ENCODE measurements at places on chromosomes 5 and 9.
A peak's percentile ranks its signal among the peaks of the same experiment; 100 is the strongest.

DNA sequence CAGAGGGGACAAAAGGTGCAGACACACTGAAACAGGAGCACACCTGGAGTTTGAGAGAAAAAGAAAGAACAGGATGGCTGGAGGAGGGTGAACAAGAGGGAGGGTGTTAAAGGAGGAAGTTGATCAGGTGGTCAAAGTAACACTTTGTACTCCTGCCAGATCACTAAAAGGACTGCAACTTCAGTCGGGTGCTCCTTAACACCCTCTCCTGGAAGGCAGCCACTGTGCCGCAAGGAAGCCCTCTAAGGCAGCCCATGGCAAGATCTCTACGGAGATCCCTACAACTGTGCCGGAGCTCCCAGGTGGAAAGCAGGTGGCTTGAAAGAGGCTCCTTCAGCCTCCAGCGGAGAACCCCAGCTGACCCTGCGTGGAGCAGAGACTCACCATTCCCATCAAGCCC, 124.4 kb upstream of the MSX2 start:
- no peak for DNase-seq

GRCh38 chr9:259405-260404, 45.0 kb downstream of the DOCK8 start:
- no peak for DNase-seq

DNA sequence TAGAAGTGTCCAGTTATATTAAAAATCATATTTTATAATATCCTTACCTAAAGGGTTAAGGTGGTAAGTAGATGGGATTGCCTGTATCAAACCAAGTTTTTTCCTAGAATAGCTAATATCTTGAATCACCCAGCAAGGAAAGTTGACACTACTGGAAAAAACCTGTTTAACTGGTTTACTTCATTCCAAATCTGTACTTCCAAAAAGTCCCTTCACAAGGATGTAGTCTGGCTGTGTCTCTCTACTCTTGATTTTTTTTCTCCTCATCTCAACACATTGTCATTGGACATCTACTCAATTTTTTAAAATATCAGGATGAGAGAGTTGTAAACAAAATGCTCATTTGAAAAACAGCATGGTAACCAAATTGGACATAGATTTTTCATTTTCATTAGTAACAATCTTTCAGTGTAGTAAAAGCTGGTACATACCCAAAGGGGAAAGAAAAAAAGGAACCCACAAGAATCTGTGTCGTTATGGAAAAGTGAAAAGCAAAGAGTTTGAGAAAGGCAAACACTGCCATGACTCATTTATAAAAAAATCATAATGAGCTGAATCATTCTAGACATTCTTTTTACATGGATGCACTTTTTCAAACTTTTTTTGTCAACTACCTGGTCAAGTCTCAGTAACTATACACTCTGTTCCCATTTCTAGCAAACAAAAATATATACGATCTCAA, 173.5 kb downstream of the GLIS3 start:
- peak; percentile 87 for DNase-seq

- DNase-seq = peak; percentile 70
These were observed 103.3 kb upstream of the EDIL3 start for GRCh38 chr5:84487963-84488362.

DNA sequence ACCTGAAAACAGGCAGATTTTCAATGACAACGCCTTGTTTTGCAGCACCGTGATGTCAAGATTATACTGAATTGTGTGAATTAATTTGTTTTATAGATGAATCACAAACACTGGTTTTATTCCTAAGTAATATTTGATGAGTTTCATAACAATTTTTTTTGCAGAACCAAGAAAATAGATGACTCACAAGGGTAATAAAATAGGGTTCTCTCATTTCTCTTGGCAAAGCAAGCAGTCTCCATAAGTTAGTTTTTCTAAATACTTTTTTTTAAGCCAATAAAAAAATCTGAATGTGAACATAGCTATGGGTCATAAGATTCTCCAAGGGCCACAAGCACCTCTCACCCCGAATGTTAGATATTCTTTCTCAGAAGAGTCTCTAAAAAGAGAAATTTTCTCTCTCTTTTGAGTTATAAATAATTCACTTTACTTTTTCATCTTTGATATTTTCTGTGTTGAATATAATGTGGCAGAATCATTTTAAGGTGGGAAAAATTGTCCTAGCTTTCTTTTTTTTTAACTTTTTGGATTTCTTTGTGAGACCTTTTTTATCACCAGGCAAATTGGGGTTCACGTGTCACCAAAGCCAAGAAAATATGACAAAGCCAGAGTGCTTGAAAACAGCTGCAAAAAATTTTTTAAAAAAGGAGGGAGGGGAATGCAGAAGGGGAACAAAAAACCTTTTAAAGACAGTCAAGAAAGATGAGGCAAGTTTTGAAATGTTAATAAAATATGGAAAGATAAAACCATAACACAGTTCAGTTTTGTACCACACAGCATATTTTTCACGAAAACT, 174.6 kb upstream of the DAPK1 start:
- peak; percentile 77 for DNase-seq

GRCh38 chr5:132237141-132237540, 9.5 kb upstream of the P4HA2 start:
- peak; percentile 25 for DNase-seq

DNA sequence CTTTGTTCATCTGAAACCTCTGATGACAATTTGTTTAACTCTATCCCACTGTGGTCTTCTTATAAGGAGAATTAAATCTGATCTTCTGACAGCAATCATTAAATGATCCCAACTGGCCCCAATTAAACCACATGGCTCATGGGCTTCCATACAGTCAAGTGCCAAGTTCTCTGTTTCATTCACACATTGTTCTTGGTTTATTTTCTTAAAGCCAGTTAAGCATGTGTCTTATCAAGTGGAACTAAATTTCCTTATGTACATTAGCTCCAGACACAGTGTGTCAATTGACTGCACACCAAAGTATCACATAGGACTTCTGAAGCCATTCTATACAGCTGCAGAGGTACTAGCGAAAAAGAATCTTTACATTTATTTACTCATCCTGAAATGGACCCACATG, 51.2 kb downstream of the MEF2C start:
- no peak for DNase-seq

GRCh38 chr5:176955895-176956294, 50.7 kb downstream of the UIMC1 start:
- peak; percentile 18 for DNase-seq

GRCh38 chr5:86337667-86338460, 279.9 kb upstream of the COX7C start:
- no peak for DNase-seq

DNA sequence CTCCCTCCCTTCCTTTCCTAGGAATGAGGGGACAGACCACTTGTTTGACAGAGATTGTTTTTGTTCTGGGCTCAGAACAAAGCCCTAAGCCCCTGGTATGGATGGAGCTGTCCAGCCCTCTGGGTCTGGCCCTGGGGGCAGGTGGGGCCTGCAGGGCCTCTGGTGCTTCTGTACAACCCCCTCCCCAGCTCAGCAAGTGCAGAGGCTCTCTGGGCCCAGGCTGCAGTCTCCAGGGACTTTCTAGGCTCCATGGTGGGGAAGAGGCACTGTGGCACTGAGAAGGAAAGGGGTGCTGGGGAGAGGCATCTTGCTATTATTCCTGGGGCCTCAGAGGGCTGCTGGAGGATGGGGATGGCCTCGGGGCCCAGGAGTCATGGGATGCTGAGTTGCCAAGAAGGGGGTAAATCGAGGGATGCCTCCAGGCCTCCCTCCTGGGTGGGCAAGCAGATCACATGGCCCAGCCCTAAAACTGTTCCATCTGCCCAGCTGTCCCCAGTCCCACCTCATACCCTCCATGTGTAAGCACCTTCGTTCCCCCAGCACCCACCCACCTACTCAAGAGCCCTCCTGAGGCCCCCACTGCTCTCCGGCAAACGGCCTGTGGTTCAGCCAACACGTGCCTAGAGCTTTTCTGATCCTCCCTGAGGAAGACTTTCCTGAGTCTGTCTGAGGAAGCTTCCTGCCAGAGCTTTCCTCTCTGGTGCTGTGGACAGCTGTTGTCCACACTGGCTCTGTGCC, 225.7 kb downstream of the CACNA1B start:
- DNase-seq = no peak

DNA sequence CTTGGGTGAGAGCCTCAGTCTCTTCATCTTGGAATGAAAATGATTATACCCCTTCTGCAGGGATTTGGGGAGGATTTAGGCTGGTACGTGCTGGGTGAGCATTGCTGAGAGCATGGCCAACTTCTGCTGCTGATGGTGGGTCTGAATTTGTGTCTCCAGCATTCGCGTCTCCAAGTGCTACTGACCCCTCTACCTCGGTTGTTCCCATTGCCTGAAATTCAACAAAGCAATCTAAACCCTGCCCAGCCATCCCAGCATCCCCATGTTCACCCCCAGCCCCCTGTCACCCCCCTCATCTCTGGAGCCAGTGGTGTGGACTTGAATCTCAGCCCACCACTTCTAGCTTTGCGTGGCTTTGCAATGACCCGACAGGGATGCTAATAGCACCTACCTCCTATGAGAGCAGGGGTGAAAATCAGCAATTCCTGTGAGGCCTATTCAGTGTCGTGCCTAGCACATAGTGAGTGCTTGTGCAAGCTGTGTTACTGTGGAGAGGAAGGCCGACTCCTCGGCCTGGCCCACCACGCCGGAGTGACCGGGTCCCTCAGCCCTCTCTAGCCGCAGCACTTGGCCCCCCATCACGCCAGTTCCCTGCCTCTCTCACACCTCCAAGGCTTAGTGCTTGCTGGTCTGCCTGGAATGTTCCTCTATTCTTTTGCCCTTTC, 43.4 kb upstream of the SH3PXD2B start:
- no peak for DNase-seq

GRCh38 chr5:171673328-171673727, 112.3 kb upstream of the SMIM23 start:
- DNase-seq = no peak

GRCh38 chr5:56814361-56814962, 887 bp upstream of the MAP3K1 start:
- no peak for DNase-seq
